Activated CD8-positive, alpha-beta memory T cell treated with anti-CD3 and anti-CD28 coated beads for 48 hours (primary cell): ENCODE measurements at places on chromosomes 2 and 18.

- DNase-seq: no peak
Measured at GRCh38 chr2:72988726-72989273, 71.5 kb downstream of the EMX1 start.

- DNase-seq: no peak
Measured at GRCh38 chr18:56891116-56891515, 240.0 kb downstream of the WDR7 start.

GRCh38 chr2:46082531-46083485, 214.4 kb upstream of the EPAS1 start:
- DNase-seq: no peak

DNA sequence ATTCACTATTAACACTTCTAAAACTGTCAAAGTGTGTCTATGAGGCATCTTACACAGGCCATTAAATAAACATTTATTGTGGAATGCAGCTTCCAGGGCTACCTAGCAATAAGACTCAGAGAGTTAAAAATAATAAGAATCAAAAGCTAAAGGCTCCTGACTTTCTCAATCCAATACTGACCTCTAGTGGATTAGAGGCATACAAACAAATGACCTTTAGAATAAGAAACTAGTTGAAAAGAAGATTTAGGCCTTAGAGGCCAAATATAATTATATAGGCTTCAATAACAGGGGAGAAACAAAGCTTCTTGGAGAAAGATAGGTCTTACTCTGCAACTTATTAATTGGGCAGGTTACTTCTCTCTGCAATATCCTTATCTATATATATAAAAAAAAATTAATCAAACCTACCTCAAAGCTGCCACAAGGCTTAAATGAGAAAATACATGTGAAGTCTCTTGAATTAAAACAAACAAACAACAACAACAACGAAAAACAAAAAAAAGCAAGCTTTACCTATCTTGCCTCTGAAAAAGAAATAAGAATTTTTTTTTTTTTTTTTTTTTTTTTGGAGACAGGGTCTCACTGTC, 246.1 kb downstream of the EXOC6B start:
- DNase-seq: no peak
